ENCODE measurements at places on chromosomes 12 and 14.

DNA sequence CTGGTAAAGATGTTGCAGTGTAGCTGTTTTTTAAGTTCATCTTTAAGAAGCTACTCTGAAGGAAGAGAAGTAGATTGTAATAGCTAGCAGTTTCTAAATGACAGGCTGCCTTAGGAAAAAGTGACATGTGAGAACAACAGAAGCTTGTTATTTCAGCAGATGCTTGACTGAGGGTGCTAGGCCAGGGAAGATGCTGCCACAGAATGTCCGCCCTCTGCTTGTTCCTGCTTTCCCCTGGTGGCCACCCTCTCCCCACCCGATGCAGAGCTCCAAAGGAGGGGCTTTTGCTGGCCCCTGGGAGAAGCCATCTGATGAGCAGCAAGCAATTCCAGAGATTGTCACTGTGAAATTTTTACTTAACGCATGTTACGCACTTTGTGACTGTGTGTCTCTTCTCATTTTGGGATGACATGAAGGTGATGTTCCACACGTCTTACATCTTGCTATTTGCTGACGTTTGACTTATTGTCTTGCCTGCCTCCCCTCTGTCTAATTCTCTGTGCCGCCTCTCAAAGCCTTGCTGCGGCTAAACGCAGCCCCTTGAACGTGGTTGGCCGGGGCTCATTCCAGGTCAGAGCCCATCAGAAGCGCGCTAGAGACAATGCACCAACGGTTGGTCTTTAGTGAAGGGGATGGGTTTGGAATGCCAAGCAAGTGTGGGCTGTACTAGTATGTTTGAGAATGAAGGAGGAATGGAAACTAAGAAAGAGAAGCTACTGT, 44.8 kb downstream of the WDR20 start:
- no peak for DNase-seq

GRCh38 chr12:53427905-53428594, 4.4 kb downstream of the AMHR2 start:
- DNase-seq = peak; percentile 7

GRCh38 chr12:52191841-52192791, at the start of gene KRT80:
Gene KRT80 (minus strand): TSS chr12:52192014. CDS start chr12:52191902, 112 bp downstream.
- no peak for DNase-seq

DNA sequence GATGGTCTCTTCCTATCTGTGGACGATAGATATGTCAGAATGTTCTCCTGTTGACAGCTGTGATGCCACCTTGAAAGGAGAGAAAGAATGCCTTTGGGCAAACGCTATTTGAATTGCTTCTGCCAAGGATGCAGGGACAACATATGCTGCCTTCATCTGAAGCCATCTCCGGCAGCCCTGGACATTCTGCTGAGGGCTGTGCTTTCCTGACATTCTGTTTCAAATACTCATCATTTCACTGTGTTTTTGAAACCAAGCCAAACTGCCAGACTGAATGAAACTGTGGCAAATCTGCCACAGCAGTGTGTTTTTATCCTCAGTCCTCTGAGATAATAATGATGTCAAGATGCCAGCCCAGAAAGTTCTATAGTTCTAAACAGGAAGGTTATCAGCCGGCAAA, 85.8 kb upstream of the BCAT1 start:
- DNase-seq = no peak

DNA sequence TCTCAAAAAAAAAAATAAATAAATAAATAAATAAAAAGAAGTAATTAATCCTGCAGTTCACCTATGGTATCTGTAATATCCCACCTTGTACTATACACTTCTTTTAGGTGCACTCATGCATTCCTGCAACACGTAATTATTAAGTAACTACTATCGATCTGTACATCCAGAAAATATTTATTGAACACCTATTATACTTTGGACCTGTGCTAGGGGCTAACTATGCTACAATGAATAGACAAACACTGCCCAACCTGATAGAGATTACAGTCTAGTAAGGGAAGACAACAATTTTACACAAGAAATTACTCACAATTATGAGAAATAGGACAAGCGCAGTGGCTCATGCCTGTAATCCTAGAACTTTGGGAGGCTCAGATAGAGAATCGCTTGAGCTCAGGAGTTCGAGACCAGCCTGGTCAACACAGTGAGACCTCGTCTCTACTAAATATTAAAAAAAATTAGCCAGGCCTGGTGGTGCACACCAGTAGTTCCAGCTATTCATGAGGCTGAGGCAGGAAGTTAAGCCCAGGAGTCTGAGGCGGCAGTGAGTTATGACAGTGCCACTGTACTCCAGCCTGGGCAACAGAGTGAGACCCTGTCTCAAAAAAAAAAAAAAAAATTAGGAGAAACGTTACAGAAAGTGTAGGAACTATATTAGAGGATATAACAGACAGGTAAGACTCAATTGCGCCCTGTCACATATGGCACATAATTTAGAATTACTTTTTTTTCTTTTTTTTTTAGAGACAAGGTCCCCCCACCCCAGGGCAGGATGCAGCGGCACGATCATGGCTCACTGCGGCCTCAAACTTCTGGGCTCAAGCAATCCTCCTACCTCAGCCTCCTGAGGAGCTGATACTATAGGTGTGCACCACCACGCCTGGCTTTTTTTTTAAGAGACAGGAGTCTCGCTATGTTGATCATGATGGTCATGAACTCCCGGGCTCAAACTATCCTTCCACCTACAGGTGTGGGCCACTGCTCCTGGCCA, 1.2 kb downstream of the NRDE2 start:
- no peak for DNase-seq

DNA sequence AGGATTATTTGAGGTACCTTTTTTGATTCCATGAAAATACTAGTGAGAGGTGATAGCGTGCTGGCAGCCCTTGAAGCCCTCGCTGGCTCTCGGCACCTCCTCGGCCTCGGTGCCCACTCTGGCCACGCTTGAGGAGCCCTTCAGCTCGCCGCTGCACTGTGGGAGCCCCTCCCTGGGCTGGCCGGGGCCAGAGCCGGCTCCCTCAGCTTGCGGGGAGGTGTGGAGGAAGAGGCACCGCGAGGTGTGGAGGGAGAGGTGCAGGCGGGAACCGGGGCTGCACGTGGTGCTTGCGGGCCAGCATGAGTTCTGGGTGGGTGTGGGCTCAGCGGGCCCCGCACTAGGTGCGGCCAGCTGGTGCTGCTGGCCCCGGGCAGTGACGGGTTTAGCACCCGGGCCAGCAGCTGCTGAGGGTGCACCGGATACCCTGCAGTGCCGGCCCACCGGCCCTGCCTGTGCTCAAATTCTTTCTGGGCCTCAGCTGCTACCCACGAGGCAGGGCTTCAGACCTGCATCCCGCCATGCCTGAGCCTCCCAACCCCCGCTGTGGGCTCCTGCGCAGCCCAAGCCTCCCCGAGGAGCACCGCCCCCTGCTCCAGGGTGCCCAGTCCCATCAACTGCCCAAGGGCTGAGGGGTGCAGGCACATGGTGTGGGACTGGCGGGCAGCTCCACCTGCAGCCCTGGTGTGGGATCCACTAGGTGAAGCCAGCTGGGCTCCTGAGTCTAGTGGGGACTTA, 7.4 kb downstream of the MOK start:
- no peak for DNase-seq

GRCh38 chr14:51395361-51395849, 155.4 kb downstream of the TMX1 start:
- DNase-seq = no peak

GRCh38 chr12:27988594-27989233, 16.2 kb upstream of the PTHLH start:
- DNase-seq = no peak

All from caudate nucleus (tissue), 63 donors.